ENCODE measurements at places on chromosomes 13 and 19.

DNA sequence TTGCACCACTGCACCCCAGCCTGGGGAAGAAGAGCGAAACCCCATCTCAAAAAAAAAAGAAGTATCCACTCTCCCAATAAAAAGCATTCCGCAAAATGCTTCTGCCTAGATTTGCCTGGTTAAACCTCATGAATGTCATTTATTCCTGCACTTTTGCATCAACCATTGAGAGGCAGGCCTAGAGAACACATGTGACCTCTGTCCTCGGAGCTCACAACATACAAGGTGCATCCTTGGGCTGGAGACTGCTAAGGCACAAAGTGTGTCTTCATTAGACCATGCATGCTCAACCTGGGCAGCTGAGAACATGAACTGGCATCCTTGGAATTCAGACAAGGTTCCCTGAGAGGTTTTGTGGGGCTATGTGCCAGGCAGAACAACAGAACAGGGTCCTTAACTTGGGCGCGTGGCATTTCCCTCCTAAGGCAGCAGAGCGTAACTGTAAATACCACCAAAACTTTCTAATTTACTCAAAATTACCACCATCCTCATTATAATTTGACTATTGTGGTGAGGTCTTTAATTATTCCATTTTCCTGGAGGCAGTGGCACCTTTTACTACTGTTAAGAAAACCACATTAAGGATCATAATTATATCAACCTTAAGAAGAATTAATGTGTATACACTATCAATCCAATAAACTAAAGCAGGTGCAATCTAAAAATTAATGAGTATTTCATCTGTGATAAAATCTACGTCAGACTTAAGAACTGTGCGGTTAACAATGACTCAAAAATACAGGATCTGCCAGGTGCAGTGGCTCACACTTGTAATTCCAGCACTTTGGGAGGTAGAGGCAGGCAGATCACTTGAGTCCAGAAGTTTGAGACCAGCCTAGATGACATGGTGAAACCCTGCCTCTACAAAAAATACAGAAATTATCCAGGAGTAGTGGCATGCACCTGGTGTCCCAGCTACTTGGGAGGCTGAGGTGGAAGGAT is 13.8 kb downstream of the RCBTB1 start:
- DNase-seq = no peak

- peak; percentile 43 for DNase-seq
Observed at GRCh38 chr19:55088543-55089341, 13.1 kb downstream of the EPS8L1 start.

DNA sequence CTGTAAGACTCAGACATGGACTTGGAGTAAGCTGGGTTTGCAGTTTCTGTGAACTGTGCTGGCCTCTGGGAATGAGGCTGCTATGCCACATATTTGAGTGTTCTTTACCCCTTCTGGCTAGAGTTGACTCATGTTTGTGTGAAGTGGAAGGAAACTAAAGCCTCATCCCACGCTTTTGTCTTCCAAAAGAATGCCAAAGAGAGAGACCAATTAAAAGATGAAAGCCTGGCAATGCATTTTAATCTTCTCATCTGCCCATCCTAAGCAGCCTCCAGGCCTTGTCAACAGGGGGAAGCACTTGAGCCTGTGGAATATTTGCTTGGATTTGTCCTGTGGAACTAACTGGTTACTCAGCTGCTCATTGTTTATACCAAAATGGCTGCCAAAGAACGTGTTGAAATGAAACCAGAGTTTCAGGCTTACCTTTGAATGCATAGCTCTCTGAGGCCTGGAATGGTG is 49.1 kb downstream of the LMO7 start:
- no peak for DNase-seq

DNA sequence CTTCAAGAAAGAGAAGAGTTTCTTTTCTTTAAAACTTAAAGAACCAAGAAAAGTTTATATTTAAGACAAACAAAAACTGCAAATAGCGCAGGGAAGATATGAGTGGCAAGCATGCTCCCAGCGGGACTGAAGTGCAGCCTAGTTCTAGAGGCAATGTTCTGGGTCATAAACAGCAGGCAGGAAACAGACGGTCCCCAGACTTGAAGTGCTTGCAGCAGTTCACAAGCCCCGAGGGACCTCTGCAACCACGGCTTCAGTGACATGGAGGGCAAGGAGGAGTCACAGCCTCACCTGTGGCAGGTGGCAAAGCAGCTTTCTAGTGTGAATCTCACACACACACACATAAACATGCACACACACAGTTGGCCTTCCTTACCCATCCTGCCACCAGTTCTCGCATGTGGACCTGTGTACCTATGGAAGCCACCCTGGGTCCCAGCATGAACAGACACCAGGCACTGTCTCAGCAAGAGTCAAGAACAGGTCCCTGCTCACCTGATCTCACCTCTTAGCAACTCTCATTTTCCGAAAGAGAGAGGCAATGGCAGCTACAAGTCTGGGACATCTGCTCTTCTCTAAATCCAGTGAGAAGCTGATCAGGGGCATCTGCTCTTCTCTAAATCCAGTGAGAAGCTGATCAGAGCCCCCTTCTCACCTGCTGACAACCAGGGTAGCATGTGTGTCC is 162.0 kb downstream of the EFNB2 start:
- DNase-seq = no peak

GRCh38 chr19:48638831-48639381 is 1.7 kb upstream of the DBP start:
- DNase-seq = no peak

All from bone marrow (tissue), 2 donors.